ENCODE measurements at places on chromosomes 2 and 18.

- DNase-seq, result peak; percentile 87
Observed at GRCh38 chr2:160305081-160305750, 105.1 kb upstream of the ITGB6 start.

GRCh38 chr18:49447810-49448745 lies 12.4 kb downstream of the DYM start:
- DNase-seq, result peak; percentile 69

DNA sequence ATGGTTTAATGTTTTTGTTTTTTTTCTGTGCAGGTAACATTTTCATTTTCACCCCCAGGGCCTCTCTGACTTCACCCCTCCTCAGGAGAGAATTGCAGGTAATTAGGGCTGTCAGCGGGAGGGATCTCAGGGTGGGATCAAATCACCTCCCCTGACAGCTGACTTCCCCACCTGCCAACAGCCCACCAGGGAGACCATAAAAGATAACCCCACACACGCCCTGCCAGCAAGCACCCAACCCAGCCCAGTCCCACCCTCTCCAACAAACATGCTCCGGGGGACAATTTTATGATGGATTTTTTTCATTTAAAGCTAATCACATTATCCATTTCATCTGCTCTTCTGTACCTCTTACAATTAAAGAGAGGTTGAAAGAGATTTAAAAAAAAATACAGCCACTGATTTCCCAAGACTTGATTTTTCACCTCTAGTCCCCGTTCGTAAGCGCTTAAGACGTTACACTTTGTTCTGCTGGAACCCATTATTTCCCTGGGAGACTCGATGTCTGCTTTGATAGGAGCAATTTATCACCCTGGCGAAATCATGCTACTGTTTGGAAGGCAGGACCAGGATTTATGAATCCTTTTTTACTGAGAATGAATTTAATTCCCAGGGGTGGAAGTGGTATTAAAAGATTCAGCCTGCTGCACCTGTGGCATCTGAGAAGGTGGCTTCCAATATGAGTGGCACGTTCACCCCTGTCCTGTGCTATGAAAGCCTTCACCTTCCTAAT lies 232.9 kb upstream of the ID2 start:
- DNase-seq, result no peak

DNA sequence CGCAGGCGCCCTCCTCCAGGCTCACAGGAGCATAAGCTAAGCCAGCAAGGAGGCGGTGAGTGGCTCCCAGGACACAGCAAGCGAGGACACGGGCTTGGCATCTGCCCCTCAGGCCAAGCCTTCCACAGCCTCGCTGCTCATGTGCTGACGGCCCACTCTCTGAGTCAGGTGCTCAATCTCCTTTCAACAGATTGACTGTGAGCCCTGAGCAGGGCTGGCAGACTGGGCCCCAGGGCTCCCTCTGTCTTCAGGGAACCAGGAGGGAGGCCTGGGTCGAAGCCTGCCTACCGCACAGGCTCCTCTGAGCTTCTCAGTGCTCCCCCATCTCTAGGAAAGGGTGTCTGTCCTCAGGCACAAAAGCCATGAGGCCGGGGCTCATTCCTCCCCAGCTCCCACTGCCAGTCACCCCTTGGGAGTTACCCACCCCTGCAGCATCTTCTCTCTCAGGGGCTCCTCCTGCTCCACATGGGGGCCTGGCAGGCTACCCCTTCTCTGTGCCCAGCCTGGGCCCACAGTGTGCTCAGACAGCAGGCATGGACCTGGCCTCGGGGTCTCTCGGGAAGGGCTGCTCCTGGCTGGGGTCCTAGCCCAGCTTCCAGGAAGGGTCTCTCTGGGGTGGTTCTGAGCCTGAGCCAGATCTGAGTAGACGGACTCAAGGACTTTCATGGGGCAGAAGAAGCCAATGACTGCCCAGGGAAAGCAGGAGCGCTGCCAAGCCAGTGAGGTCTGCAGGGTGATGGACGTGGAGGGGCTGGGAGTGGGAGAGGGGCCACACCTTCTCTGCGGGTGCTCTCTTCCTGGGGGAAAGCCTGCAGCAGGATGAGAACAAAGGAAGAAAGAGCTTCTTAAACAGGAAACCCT lies 138.0 kb upstream of the GPC1 start:
- DNase-seq, result no peak

DNA sequence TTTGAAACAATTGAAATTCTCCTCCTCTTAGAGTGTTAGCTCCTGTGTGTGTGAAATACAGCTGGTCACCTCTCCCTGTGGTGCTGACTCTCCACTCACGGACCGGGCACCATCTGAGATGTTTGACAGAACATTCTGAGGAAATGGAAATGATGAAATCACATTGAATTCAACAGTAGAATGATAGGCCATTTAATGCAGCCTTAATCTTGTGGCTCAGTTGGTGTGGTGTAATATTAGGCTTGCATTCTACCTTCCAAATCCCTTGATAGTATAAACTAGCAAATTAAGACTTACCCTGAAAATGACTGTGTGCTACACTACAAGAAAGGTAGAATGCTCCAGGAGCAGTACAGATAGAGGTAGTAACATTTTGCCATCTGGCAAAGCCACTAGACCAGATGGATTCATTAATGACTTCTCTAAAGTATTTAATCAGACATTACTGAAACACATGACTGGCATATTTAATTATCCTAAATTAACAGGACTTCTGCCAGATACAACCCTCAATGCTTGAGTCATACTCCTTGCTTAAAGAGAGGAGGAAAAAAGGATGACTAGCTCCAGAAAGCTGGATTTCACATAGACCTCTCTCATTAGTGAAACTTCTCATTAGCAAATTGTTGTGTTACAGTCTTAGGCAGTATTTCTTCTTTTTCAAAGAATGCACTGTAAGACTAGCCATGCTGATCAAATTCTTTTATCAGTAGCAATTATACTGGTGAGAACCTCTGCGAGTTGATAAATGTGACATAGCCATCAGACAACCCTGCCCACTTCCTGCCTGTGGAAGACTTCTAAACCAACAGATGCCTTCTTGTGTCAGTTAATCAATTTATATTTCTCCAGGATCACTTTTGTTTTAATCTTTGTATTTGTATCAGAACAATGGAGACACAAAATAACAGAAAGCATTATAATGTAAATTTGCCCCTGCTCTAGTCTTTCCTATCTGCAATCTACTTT lies 80.6 kb downstream of the EML6 start:
- no peak for DNase-seq

GRCh38 chr2:172179045-172179701 lies 76.5 kb upstream of the DLX2 start:
- DNase-seq, result peak; percentile 94

GRCh38 chr2:160242893-160243564 lies 43.0 kb upstream of the ITGB6 start:
- no peak for DNase-seq

- no peak for DNase-seq
Observed at GRCh38 chr2:216688731-216689340, 6.5 kb downstream of the IGFBP5 start.

All from kidney tubule cell (primary cell).